ENCODE measurements at places on chromosomes 6 and 20.

- no peak for DNase-seq
Measured at GRCh38 chr20:50824137-50824536, 29.3 kb downstream of the BCAS4 start.

GRCh38 chr20:19083136-19083621, 129.3 kb upstream of the SLC24A3 start:
- no peak for DNase-seq

DNA sequence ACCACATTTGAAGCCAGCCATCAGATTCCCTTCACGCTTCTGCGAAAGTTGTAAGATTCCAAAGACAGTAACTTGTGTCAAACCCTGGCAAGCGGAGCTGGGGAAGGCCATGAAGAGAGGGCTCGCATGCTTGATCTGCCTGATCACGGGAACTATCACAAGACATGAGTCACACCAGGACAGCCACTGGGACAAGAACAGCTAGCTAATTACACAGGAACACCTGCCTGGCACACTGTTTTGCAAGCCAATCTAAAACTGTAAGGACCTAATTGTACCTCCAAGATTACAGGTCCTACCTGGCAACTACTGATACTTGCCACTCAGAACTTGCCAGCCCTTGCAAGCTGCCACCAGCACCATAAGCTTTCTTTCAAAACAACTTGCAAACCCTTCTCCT, 289.3 kb downstream of the KIF16B start:
- no peak for DNase-seq

- no peak for DNase-seq
Measured at GRCh38 chr6:42363926-42364849, 87.5 kb downstream of the TRERF1 start.

DNA sequence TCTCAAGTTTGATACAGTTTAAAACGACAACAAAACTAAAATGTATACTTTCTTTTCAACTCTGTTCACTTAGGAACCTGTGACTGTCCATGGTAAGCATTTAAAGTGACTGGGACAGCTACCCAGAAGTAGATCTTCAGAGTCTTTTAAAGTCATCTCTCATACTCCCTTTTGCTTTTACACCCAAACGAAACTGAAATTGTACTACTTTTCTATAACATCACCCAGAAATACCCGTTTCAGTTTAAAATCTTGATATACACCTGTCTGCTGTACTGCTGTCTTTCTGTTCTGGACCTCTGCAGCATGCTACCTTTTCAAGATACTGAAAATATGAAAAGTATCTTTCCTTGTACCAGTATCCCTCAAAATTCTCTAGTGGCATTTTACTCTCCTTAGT, 170.4 kb upstream of the THEMIS start:
- no peak for DNase-seq

- DNase-seq: no peak
Measured at GRCh38 chr20:33687370-33687915, 1.3 kb upstream of the E2F1 start.

- DNase-seq: no peak
Measured at GRCh38 chr6:130937942-130938604, 110.9 kb downstream of the SMLR1 start.

GRCh38 chr20:2825761-2826160, 9.6 kb downstream of the TMEM239 start:
- no peak for DNase-seq

GRCh38 chr6:11851387-11851786, 72.8 kb upstream of the ADTRP start:
- no peak for DNase-seq

DNA sequence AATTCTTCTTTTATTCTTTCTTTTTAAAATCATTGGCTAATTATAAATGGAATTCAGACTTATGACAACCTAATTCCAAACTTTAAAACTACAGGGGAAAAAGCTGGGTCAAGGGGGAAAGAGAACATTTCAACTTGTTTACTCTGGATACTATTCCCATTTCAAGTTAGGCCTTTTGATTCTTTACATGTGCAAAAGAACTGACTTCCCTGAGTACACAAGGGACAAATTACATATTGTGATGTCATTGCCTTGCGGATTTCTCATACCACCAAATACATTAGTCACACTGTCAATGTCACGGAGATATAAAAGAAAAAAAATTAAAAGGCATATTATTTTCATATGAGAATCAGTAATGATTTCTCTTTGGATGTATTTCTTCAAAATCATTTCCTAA, 96.5 kb upstream of the TBX18 start:
- DNase-seq: no peak

DNA sequence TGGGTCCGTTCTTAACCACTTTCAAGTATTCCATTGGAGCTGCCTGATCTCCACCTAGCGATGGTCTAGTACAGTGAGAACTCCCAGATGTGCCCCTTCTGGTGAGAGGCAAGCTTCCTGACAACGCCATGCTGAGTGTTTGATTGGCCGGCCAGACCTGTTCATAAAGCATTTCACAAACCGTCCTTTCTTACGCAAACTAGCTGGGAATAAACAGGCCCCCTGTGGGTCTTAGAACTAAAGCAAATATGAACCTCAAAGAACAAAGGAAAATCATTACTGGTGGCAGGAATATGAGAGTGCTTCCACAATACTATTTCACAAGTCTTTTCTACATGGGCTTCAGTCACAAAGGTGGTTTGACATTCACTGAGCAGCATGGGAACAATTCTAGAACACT, 15.6 kb upstream of the GCNT2 start:
- no peak for DNase-seq

GRCh38 chr6:34656378-34657036, 40.1 kb downstream of the ILRUN start:
- DNase-seq: no peak

DNA sequence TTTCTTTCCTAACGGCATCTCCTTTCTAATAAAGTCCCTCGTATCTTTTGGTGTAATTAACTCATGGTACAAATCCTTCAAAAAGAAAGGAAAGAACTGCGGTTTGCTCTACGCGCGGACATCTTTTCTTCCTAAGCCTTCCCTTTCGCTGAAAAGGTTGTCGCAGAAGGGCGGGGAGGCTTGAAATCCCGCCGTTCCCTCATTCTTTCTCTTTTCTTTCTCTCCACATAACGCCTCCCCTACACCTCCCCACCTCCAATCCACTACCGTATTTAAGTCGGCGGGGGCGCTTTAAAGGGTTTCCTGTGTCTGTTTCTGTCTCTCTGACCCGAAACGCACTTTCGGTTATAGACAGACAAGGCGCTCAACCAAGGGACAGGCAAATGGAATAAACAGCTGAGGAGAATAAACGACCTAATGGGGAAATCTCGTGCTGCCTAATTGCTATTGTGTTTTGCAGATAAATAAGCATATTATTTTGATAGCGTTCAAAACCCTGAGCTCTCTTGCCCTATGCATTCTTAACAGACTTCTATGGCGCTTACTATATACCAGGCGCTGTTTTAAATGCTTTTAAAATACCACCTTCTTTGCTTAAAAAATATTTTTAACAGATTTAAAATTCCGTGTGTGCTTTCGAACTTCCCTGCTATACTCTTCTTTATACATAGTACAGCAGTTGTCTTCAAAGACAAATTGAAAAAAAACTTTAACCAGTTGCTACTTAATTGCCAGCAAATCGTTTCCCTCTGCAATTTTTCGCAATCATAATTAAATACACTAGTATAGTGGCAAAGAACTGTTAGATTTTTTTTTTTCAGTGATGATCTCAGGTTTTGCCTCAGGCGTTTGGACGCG, 2.5 kb upstream of the HEY2 start:
- DNase-seq: peak; percentile 64

DNA sequence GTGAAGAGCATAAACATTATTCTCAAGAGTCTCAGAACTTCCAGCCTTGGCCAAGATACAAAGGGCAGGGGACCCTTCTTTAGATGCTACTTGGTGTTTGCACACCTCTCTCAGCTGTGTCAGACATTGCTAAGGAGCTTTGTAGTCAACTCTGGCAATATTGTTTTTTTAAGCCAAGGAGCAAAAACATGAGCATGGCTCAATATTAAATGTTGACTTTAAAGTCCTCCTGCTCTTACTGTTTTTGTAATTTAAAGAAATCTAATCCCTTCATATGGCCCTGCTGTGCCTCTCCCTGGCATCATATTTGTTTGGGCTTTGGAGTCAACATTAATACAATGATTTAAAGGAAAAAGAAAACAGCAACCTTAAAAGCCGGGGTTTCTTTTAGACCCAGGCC, 67.9 kb upstream of the TMEM170B start:
- DNase-seq: no peak

DNA sequence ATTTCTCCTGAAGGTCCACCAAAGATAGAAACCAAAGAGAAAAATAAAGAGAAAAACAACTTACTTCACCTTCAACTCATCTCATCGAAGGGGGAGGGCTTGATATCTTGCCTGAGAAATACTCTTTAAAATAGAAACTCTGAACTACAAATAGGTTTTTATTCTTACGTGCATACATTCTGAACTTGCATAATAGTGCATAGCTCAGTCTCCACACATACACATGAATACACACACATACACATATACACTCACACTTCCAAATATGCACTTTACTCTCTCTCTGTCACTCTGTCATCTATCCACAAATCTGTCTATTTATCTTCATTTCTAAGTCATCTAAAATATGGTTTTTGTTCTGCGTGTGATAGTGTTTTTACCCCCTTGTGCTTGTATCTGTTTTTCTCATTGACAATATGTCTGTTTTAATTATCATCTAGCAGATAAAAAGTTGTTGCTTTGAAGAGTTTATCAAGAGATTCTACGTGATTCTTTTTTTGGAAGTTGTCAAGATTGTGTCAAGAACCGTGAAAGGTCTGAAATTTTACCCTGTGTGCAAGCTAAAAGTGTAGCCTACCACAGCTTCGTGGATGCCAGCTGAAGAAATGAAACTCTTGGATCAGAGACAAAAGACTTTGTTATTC, 468.8 kb downstream of the EPM2A start:
- DNase-seq: no peak

DNA sequence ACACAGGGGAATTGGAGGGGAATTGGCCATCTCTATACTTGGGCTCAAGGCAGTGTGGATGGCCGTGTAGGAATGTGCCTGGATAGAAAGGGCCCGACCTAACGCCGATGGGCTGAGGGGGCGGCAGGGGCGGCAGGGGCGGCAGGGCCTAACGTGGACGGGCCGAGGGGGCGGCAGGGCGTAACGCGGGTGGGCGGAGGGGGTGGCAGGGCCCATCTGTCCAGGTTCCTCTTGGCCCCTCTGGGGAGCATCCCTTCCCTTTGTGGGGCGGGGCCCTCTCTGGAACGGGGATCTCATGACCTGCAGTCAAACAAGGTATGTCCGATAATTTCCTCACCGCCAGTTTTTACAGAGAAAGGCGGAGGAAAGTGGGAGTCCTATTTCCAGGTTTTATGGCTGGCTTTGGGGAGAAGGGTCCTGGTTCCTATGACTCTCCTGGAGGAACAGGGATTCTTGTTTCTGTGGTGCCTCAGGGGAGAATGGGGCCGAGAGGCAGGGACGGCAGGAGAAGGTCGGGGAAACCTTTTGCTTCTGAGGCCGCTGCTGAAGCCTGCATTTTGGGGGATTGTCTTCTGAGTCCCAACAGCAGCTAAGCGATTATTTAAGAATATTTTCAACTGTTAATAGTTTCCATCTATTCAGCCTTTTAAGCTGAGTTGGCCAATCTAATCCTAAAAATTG, 100.8 kb upstream of the FRMD1 start:
- no peak for DNase-seq

GRCh38 chr20:2521369-2522305, 12.9 kb upstream of the ZNF343 start:
- no peak for DNase-seq

GRCh38 chr20:61690993-61691838, 374.5 kb downstream of the TAF4 start:
- DNase-seq: no peak

DNA sequence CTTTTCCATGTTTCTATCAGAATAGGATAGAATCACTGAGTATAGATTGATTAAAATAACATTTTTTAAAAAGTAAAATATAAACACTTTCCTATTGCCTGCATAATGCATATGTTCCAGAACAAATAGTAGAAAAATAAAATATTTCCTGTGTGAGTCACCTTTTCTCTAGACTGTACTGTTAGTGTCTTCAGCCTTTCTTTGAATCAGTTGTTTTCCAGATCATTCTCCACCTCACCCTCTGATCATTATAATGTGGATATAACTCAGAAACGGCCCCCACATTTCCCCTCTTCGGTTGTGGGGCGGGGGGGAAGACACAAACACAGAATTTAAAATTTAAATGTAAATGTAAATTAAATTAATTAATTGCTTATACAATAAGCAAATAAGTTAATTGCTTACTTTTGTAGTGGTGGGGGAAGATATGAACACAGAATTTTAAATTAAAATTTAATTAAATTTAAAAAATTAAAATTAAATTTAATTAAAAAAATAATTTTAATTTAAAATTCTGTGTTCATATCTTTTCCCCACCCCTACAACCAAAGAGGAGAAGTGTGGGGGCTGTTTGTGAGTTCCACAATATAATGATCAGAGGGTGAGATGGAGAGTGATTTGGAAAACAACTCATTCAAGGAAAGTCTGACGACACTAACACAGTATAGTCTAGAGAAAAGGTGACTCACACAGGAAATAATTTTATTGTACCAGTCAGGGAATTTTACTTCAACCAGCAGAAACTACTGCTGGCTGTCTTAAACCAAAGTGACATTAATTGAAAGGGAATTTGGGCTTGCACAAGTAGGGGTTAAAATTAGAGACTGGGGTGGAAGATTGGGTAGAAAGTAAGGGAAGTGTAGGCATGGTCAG, 37.1 kb upstream of the PROKR2 start:
- no peak for DNase-seq

- DNase-seq: no peak
Measured at GRCh38 chr6:129402244-129402643, 307.7 kb downstream of the ARHGAP18 start.

GRCh38 chr6:16067568-16067967, 61.3 kb upstream of the MYLIP start:
- no peak for DNase-seq

DNA sequence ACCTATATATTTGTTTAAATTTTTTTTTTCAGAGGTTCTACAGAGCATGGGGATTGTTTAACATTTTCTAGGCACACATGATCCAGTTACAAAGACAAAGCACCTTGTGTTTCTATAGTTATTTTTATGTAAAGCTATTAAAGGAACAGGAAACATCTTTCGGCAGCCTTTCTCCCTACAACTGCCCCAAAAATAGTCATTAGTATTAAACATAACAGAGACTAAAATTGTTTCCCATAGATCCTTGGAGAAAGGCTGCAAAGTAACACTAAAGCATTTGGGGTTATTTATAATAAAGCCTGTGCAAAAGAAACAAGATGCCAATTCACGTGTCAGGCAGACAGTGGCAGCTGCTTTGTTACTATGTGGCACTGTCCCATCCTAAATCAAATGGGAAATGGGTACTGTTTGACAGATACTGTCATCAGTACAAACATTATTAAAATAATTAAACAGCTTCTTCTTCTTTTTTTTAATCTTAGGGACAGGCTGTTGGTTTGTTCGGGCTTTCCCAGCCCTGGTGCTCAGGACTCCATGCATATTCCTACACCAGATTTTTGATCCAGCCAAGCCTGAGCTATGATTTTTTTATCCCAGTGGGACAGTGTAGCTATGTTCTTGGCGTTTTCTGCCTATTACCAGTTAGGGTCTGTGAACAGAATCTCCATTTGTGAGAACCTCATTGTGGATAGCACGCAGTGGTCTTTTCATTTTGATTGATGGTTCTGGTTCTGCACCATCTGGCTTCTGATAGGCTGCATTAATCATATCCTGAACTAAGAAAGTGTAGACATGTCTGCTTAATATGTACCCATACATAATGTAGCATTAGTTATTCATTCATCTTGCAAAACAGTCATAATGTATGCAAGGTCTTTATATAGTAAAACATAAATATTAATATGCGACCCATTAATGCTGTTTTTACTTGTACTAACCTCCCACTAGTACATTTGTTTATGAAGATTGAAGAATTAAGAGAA, 460.4 kb upstream of the SOX4 start:
- DNase-seq: no peak
